ENCODE measurements at places on chromosomes 3 and 15.

- no peak for DNase-seq
Observed at GRCh38 chr3:126451511-126451910, 24.2 kb downstream of the ZXDC start.

GRCh38 chr15:32641517-32642059, at the start of gene SCG5:
SCG5 (plus strand) TSS chr15:32641710; CDS start chr15:32643593, 1,883 bp downstream.
- peak; percentile 86 for DNase-seq

- DNase-seq, result no peak
Observed at GRCh38 chr3:131989318-131989717, 45.5 kb downstream of the CPNE4 start.

- DNase-seq, result peak; percentile 91
Observed at GRCh38 chr3:115760716-115761115, 137.4 kb downstream of the GAP43 start.

DNA sequence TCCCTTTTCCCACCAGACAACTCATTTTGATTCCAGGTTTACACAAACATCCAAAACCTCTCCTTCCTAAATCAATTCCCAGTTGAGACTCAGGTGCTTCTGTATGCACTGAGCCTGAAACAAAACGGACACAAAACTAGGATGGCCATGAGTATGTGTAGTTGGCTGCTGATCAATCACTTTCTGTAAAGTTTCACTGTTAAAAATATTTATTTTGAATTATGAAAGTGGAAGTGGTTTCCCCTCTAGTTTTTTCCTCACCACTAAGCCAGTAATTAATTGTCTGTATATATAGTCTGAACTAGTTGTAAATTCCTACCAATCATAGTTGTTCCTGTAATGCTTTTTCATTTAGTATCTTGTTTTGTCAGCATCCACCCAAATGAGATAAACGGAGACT, 51.7 kb upstream of the TSPAN3 start:
- no peak for DNase-seq
